ENCODE measurements at places on chromosomes 4 and X.

- no peak for DNase-seq
Measured at GRCh38 chrX:40502688-40503087, 78.1 kb upstream of the ATP6AP2 start.

DNA sequence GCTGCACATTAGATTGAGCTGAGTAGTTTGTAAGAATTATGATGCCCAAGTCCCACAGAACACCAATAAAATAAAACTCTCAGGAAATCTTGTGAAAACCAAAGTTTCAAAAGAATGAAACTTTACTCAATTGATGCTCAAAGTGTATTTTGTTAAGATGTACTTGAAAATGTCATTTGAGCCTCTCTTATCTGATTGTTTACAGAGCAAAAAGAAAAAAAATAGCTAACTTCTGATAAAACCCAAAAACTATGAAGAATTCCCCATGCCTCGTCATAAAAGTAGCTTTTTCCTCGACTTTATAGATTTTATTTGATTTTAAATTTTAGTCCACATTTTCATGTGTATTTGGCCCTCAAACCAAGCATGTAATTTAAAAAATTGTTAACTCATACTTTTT is 521.5 kb upstream of the FTHL17 start:
- no peak for DNase-seq

GRCh38 chr4:94559351-94559806 is 107.6 kb downstream of the PDLIM5 start:
- no peak for DNase-seq

GRCh38 chr4:152158225-152158624 is 377.7 kb downstream of the FBXW7 start:
- no peak for DNase-seq

- no peak for DNase-seq
Measured at GRCh38 chrX:9569876-9570301, 105.0 kb downstream of the TBL1X start.

DNA sequence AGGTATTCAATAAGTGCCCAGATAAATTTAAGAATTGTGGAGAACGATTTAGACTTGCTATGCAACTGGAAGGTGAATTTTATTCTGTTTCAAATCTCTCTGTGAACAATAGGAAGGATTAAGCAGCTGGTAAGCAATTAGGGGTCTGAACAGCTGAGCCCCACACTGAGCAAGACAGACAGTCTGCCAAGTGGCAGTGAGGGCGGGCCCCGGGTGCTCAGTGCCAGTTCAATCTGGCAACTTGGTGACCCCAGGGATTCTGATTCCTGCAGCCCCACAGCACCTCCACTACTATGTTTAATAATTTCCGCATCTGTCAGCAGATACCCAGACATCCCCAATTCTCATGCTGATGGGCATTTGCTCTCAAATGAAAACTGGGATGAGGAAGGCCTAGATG is 317.3 kb downstream of the PPP1R2C start:
- DNase-seq, result no peak

GRCh38 chr4:150315691-150316090 is 237.4 kb downstream of the DCLK2 start:
- DNase-seq, result no peak

GRCh38 chr4:57119054-57119651 is 9.0 kb upstream of the IGFBP7 start:
- DNase-seq, result no peak

DNA sequence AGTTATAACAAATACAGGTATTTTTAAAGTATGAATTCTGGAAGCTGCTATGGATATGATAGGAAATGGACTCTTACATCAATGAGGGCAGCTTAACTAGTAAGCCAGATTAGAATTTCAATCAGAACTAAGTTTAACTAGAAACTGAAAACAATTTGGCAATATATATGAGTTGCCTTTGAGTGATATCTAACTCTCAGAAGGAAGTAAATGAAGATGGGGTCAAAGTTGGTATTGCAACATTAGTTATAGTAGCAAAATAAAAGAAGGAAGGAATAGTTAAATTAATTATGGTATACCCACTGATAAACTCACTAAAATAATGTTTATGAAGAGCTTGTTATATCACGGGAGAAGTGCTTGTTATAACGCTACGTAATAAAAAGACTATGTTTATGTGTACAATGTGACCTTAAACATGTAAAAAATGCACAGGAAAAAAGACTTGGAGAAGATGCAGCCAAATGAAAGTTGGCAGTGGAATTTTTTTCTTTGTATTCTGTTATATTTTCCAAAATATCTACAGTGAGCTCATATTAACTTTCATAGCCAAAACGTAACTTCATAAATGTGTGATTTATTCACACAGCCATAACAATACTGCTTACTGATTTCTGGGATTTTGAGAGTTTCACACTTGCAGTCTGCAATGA is 34.5 kb downstream of the PHKA2 start:
- no peak for DNase-seq

DNA sequence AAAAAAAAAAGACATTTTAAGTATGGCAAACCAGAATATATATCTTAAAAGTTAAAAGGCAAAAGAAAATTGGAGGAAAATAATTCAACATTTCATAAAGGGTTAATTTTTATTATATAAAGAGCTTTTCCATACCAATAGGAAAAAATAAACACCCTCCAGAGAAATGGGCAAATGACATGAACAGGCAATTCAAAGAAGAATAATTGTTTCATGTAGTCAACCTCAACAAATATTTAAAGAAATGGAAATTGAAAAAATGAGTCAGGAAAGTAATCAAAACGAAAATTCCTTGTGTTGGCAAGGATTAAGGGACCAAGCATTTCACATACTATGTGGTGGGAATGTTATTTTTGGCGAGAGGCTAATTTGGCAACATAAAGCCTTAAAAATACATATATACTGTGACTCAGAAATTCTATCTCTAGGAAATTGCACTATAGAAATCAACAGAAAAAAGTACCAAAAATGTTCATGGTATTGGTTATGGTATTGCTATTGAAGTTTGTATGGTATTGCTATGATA is 87.6 kb downstream of the HAUS3 start:
- no peak for DNase-seq

DNA sequence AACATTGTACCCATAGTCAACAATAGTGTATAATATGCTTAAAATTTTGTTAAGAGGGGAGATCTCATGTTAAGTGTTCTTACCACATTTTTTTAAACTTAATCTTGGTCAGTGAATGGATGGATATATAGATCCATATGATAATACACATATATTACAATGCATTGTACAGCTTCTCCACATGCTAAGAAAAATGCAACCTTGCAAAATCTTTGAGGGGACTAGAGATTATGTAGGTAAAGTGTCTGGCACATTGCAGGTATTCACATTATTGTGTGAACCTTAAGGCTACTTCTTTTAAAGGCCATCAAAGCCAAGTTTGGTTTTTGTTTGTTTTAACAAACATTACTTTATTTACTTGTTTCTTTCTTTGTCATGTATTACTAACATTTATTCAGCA is 10.4 kb upstream of the GPC3 start:
- DNase-seq, result no peak

Data from stimulated activated CD4-positive, alpha-beta T cell treated with anti-CD3 and anti-CD28 coated beads, Interleukin-12 subunit alpha, Interleukin-12 subunit beta, amount 100 ng/mL, for 4 hours (primary cell).